HS-5 (cell line): ENCODE measurements at places on chromosomes 5 and 9.

DNA sequence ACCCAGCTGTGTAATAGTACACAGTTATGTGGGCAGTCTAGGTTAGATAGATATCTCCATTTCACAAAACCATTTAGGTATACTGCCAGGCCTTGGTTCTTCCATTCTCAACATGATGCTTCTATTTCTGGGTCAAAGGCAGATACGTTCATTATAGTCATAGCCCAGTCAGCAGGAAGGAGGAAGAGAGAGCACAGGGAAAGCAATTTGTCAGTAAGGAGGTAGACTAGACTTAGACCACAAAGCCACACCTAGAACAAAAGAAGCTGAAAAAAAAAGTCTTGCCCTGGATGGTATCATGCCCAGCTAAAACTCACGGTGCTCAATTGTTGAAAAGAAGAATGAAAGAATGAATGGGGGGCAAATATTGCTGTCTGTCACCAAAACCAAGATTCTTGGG, 7.6 kb downstream of the INVS start:
- no peak for DNase-seq

DNA sequence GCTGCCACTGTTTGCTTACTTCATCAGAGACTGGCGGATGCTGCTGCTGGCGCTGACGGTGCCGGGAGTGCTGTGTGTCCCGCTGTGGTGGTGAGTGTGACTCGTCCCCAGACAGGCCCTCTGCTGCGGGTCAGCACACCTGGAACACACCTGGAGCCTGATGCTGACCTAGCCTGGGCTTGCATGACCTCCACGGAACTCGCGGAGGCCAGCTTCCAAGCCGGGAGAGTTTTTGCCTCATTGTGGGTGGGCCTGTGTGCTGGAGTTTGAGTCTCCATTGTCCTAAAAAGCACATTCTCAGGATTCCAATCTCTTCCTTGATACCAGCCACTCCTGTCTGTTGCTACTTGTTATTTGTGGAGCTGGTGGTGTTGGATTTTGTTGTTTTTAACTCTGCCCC, 28.1 kb downstream of the SLC22A4 start:
- DNase-seq: no peak

- DNase-seq: no peak
These were observed 4.6 kb upstream of the DUSP1 start for GRCh38 chr5:172775326-172776234.

DNA sequence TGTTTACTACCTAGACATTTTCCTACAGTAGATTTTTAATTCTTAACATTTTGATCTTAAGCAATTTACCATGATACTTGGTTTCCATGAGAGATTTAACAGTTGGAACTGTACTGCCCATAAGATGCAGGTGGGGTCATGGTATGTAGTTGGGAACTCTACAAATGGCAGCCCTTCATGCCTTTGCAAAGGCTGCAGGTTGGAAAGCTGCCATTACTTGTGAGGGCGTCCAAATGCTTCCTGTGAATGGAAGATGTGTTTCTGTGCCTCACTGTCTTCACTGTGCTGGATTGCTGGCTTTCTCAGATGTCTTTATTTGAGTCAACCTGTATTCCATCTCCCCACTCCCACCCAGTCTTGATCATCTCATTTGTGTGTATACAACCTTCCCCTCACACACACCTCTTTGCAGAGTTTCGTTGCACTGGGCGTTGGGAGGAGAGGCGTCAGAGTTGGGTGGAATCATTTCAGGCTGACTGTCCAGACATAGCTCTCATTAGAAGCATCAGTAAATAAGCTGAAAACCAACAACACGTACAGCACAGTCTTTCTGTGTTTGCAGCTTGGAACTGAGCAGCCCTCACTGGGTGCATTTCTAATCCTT, 14.8 kb upstream of the ABL1 start:
- no peak for DNase-seq

DNA sequence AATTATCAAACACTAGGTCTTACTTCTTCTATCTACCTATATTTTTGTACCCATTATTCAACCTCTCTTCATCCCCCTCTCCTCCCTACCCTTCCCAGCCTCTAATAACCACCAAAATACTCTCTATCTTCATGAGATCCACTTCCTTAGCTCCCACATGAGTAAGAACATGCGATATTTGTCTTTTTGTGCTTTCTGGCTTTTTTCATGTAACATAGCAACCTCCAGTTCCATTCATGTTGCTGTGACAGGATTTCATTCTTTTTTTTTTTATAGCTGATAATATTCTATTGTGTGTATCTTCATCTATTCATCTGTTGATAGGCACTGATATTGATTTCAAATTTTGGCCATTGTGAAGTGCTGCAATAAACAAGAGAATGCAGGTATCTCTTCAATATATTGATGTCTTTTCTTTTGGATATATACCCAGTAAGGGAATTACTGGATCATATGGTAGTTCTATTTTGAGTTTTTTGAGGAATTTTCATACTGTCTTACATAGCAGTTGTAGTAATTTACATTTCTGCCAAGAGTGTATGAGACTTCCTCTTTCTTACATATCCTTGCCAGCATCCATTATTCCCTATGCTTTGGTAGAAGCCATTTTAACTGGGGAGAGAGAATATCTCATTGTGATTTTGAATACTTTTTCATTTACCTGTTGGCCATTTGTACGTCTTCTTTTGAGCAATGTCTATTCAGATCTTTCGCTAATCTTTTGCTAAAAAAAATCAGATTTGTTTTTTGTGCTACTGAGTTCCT, 156.8 kb downstream of the DCP2 start:
- no peak for DNase-seq

GRCh38 chr9:2570615-2571479, 50.7 kb upstream of the VLDLR start:
- peak; percentile 16 for DNase-seq
